GM12878 (cell line): ENCODE measurements at places on chromosomes 1 and 21. TPM values are rescaled to one million over a fixed set of nuclear protein-coding genes. Genes with fewer than 3 reads are reported as not detected.
A peak's percentile ranks its signal among the peaks of the same experiment; 100 is the strongest.

- H3K27me3 ChIP-seq, result no peaks in the 10 kb centered on the region
- peaks cover 2% of the 10 kb centered on the region; the same call in 1 of the 2 replicates for H3K36me3 ChIP-seq
- no peaks in the 10 kb centered on the region for H3K4me1 ChIP-seq
- no peak overlapping the region for H3K4me3 ChIP-seq
Measured at GRCh38 chr1:181768211-181768929, 285.1 kb downstream of the CACNA1E start.

DNA sequence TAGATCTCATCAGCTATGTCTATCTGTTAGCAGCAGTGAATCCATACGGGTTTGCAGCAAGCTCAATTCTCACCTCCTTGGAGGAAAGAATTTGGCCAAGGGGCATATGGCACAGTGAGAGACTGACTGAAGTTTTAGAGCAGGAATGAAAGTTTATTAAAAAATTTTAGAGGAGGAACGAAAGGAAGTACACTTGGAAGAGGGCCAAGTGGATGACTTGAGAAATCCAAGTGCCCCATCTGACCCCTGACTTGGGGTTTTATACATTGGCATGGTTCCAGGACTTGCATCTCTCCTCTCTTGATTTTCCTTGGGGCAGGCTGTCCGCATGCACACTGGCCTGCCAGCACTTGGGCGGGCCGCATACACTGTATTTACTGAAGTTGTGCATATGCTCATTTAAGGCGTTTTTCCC is 9.2 kb upstream of the OSBPL9 start:
- no peak for DNase-seq
- H3K27me3 ChIP-seq, result no peaks in the 10 kb centered on the region
- no peak overlapping the region for H3K27ac ChIP-seq
- H3K36me3 ChIP-seq, result no peaks in the 10 kb centered on the region
- no peaks in the 10 kb centered on the region for H3K4me1 ChIP-seq

GRCh38 chr1:150464422-150464826 is 22.8 kb upstream of the TARS2 start:
- H3K27ac ChIP-seq, result no peak overlapping the region
- H3K36me3 ChIP-seq, result peaks cover 17% of the 10 kb centered on the region
- no peaks in the 10 kb centered on the region for H3K4me1 ChIP-seq
- no peak for DNase-seq
- no peak overlapping the region for H3K4me3 ChIP-seq

- no peak for DNase-seq
- H3K27ac ChIP-seq, result peak overlapping the region; percentile 92
- H3K36me3 ChIP-seq, result no peaks in the 10 kb centered on the region
- no peaks in the 10 kb centered on the region for H3K27me3 ChIP-seq
- H3K4me1 ChIP-seq, result no peaks in the 10 kb centered on the region; the same call in 1 of the 2 replicates
- peak overlapping the region; percentile 89 for H3K4me3 ChIP-seq
Measured at GRCh38 chr1:241846862-241847539, 1.0 kb upstream of the EXO1 start.

- no peaks in the 10 kb centered on the region for H3K4me1 ChIP-seq
- no peak overlapping the region for H3K27ac ChIP-seq
- H3K36me3 ChIP-seq, result no peaks in the 10 kb centered on the region
- no peak overlapping the region for H3K4me3 ChIP-seq
- H3K27me3 ChIP-seq, result peaks cover 2% of the 10 kb centered on the region; the same call in 1 of the 2 replicates
Measured at GRCh38 chr1:29932626-29933025, 696.3 kb downstream of the PTPRU start.

- H3K27me3 ChIP-seq, result no peaks in the 10 kb centered on the region; the same call in 1 of the 2 replicates
- H3K4me3 ChIP-seq, result no peak overlapping the region
- no peaks in the 10 kb centered on the region for H3K36me3 ChIP-seq
- H3K27ac ChIP-seq, result no peak overlapping the region
- DNase-seq, result no peak
Measured at GRCh38 chr1:16172964-16173446, 17.1 kb upstream of the EPHA2 start.

DNA sequence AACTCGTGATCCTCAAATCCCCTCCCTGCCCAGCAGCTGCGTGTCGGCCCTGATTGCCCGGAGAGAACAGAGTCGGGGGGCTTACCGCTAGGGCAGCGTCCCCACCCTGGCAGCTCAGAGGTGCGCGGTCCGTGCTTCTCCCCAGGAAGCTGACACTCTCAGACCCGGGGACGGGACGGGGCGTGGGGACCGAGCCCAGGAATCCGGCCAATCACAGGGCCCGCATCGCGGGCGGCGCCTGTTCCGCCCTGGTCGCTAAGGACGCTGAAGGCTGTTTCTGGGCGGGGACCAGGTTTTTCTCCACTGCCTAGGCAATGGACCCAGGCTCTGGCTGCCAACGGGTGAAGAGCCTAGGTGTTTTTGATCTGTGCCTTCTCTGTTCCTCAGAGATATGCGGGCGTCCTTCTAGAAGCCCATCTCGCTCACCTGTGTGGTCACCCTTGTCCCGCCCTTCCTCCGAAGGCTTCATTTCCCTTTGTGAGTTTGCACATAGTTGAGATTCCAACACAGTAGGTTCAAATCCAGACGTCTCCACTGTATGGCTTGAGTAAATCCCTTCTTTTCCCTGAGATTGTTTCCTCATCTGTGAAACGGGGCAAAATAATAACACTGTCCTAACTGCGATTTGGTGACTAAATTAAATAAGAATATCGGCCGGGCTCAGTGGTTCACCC is at the start of gene C1orf87:
TSS of gene C1orf87 (minus strand) at position 166 of the 674 bp plus-strand sequence. CDS start 1,127 bp downstream, outside the sequence.
- H3K4me1 ChIP-seq, result no peaks in the 10 kb centered on the region
- H3K27me3 ChIP-seq, result no peaks in the 10 kb centered on the region
- DNase-seq, result no peak
- H3K27ac ChIP-seq, result no peak within 1 kb of the TSS
- no peak within 1 kb of the TSS for H3K4me3 ChIP-seq
- H3K36me3 ChIP-seq, result no peaks in the 10 kb centered on the region

GRCh38 chr1:217369271-217369981 is 261.5 kb downstream of the GPATCH2 start:
- H3K4me1 ChIP-seq, result peaks cover 9% of the 10 kb centered on the region
- peak overlapping the region; percentile 20; the same call in 1 of the 2 replicates for H3K4me3 ChIP-seq
- no peak overlapping the region for H3K27ac ChIP-seq
- DNase-seq, result peak; percentile 33
- H3K27me3 ChIP-seq, result no peaks in the 10 kb centered on the region

DNA sequence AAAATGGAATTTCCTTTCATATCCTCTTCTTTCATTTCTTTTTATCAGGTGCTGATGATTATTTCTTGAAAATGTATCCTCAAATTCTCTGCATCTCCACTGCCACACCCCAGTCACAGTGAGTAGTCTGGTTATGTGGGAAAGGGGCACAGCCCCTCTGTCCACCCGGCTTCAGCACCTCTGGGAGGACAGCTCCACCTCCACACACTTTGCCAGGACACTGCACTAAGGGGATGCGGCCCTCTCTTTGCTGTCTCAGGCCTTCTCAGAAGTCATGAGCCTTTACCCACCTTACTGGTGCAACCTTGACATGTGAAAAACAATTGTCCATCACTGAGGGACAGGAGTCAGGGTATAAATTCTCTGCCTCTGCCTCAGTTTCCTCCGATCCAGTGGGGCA is 433.1 kb downstream of the PCP4 start:
- no peak overlapping the region for H3K4me3 ChIP-seq
- no peak for DNase-seq
- no peaks in the 10 kb centered on the region for H3K36me3 ChIP-seq

DNA sequence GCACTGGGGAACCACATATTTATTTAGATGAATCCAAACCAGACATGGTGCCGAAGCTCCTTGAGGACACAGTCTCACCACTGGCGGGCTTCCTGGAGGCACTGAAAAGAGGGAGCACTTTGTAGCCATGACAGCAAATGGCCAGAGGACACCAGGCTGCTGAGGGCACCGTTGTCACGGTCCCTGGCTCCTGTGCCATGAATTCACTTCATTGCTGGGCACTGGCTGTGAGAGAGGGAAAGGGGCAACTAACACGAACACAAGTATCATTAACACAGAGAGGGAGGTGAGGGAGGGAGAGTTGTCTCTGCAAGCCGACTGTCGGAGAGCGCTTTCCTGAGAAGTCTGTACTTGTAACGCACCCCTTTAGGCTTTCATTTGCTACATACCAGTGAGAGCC is 9.4 kb upstream of the PSRC1 start:
- no peaks in the 10 kb centered on the region; the same call in 1 of the 2 replicates for H3K27me3 ChIP-seq
- peaks cover 5% of the 10 kb centered on the region; the same call in 1 of the 2 replicates for H3K4me1 ChIP-seq
- no peak overlapping the region for H3K27ac ChIP-seq
- no peaks in the 10 kb centered on the region for H3K36me3 ChIP-seq

DNA sequence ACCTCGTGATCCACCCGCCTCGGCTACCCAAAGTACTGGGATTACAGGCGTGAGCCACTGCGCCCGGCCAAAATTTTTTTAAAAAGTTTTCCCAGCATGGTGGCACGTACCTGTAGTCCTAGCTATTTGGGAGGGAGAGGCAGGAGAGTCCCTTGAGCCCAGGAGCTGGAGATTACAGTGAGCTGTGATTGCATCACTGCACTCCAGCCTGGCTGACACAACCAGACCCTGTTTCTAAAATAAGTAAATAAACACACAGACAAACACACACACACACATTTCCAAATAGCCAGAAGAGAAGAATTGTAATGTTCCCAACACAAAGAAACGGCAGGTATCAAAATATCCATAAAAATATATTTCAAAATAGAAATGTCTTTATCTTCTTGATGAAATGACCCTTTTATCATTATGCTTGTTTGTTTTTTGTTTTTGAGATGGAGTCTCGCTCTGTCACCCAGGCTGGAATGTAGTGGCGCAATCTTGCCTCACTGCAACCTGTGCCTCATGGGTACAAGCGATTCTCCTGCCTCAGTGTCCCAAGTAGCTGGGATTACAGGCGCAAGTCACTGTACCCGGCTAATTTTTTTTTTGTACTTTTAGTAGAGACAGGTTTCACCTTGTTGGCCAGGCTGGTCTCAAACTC is 9.3 kb downstream of the HES2 start:
- no peak for DNase-seq
- no peak overlapping the region for H3K27ac ChIP-seq
- no peaks in the 10 kb centered on the region for H3K27me3 ChIP-seq
- H3K4me3 ChIP-seq, result no peak overlapping the region
- H3K36me3 ChIP-seq, result no peaks in the 10 kb centered on the region
- peaks cover 12% of the 10 kb centered on the region for H3K4me1 ChIP-seq

- no peaks in the 10 kb centered on the region for H3K36me3 ChIP-seq
- peaks cover 15% of the 10 kb centered on the region for H3K4me1 ChIP-seq
- no peak overlapping the region for H3K4me3 ChIP-seq
- H3K27me3 ChIP-seq, result no peaks in the 10 kb centered on the region
- H3K27ac ChIP-seq, result 0 out of 2 replicates have a peak overlapping the region, but pooled peaks have one; percentile 1
- DNase-seq, result no peak
Measured at GRCh38 chr21:31133243-31133830, 95.1 kb upstream of the KRTAP19-8 start.

GRCh38 chr1:97053268-97053667 is 331.7 kb downstream of the PTBP2 start:
- no peak overlapping the region for H3K27ac ChIP-seq
- DNase-seq, result no peak
- no peaks in the 10 kb centered on the region for H3K27me3 ChIP-seq

DNA sequence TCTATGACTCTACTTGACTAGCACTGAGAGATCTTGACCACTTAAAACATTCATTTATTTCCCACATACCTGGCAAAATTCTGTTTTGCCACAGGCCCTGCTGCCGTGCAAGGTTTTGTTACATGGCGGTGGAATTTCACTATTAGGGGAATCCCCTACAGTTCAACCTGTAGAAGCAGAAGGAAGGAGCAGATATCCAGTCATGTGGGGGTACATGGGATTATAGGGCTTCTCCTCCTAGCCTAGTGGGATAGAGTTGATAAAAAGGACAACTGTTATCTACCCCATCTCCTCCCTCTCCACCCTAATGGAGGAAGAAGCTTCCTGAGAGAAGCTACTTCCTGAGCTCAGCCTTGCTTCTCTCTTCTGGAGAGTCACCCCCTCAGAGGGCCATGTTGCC is 17.7 kb upstream of the PROK1 start:
- no peaks in the 10 kb centered on the region for H3K4me1 ChIP-seq
- DNase-seq, result no peak
- peaks cover 3% of the 10 kb centered on the region; the same call in 1 of the 2 replicates for H3K27me3 ChIP-seq
- no peak overlapping the region for H3K27ac ChIP-seq

DNA sequence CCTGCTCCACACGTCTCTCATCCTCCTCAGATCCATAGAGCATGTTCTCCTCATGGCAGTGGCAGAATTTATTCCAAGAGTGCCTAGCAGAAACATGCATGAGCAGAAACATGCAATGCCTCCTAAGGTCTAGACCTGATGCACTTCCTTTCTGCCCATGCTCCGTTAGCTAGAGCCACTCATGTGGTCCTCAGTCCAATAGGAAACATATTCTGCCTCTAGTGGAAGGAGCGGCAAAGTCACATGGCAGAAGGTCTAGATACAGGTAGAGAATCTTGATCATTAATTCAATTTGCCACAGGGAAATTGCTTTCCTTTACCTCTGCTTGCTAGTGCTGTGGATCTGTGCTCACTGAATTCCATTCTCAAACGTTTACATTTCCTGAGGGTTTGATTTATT is 130.4 kb downstream of the KIF26B start:
- no peaks in the 10 kb centered on the region for H3K36me3 ChIP-seq
- H3K27me3 ChIP-seq, result no peaks in the 10 kb centered on the region

GRCh38 chr1:42762269-42762668 is 4.6 kb downstream of the P3H1 start:
- no peak for DNase-seq
- H3K27me3 ChIP-seq, result no peaks in the 10 kb centered on the region

DNA sequence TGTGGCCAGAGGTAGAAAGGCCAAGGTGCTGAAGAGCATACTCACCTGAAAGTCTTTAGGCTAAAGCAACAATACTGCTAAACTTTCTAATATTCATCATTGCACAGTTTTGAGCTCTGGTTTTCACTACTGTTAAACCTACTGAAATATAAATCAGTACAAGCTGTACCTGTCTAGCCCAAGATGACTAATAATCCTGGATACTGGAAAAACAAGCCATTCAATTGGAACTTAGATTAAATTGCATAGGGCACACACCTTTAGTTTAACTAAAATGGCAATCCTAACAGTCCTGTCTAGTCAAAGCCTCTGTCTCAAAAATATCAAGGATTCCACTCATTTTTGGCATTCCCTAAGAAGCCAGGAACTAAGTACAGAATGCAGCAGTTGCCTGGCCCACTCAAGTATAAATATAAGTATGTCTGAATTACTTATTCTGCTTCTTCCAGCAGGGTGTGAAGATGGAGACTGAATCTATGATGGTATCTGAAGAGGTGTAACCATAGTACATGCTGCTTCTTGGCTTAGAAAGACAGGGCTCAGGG is 3.1 kb downstream of the CHML start:
- DNase-seq, result no peak
- H3K36me3 ChIP-seq, result no peaks in the 10 kb centered on the region; the same call in 1 of the 2 replicates
- no peak overlapping the region for H3K27ac ChIP-seq

UQCRH gene
- polyA plus RNA-seq, result 608 and 652 TPM in 2 replicates

C1orf53 gene
- 2.6 and 5.4 TPM in 2 replicates for polyA plus RNA-seq

OR2T2 gene
- 0.90 and 1.5 TPM in 2 replicates for polyA plus RNA-seq

FCRL5 gene
- polyA plus RNA-seq, result 0.72 and 1.3 TPM in 2 replicates

PTPRC gene
- 118 and 119 TPM in 2 replicates for polyA plus RNA-seq

SLC2A1 gene
- polyA plus RNA-seq, result 64.1 and 66.0 TPM in 2 replicates

CGN gene
- polyA plus RNA-seq, result 3.7 and 4.1 TPM in 2 replicates
